Stimulated activated CD8-positive, alpha-beta memory T cell treated with anti-CD3 and anti-CD28 coated beads, Interleukin-15, amount 100 ng/mL, for 48 hours (primary cell): ENCODE measurements at places on chromosomes 5 and 9.

GRCh38 chr5:179819296-179820126 lies 1.2 kb upstream of the SQSTM1 start:
- DNase-seq, result no peak

DNA sequence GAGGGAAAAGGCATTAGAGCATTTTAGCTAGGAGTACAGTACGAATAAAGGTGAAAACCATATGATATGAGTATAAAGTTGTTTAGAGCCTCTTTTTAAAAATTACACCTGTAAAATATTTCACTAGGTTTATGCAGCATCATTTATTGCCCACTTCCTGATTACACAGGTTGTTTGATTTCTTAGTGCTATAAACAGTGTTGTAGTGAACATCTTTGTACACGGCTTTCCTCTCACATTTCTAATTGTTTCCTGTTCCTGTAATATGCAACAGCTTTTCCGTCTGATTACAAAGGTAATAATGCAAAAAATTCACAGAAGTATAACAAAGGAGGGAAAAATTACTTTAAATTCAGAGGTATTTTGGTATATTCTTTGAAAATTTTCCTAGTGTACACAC lies 13.0 kb downstream of the STOM start:
- DNase-seq, result no peak

DNA sequence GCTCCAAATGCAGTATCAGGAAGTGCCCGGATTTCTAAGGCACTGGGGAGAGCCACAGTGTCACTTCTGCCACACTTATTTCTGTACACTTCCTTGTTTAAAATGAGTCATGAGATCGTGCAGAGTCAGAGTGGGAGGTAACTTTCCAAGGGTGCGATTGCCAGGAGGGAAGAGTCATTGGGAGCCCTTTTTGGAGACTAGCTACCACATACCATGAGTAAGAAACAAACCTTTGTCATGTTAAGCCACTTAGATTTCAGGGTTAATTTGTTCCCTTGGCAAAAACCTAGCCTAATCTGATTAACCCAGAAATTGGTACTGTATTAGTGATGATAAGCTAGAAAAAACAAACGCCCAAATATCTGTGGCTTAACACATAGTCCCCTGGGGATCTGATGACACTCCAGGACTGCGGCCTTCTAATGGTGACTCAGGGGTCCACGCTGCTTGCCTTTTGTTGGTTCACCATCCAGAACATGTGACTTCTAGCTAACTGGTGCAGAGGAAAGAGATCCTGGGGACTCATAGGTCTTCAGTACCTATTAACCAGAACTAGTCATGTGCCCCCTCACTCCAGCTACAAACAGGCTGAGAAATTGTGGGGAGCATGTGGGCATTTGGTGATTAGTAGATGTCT lies 48.6 kb upstream of the TLE1 start:
- no peak for DNase-seq

DNA sequence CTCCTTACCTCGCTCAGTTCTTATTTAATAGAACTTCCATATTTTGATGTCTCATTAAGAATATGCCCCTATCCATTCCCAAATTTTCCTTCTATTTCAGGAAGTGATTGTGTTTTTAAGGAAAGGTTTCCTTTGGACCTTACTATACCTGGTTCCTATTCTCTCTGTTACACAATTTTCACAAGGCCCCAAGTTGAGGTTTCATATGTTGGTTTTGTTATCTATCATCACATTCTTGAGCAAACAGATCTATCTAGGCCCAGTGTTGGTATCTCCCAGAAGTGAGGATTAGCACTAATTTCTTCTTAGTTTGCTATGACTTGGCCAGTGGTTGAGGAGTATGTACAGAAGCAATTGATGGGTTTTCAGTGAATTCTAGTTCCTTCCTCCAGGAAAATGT lies 41.5 kb downstream of the ALG2 start:
- no peak for DNase-seq

- DNase-seq, result no peak
Observed at GRCh38 chr5:175593794-175594193, 64.1 kb upstream of the HRH2 start.

GRCh38 chr5:112318346-112318745 lies 100.7 kb downstream of the EPB41L4A start:
- no peak for DNase-seq
